B cell (primary cell): ENCODE measurements at places on chromosomes 7 and 10. TPM values are rescaled to one million over a fixed set of nuclear protein-coding genes. Genes with fewer than 3 reads are reported as not detected.

Gene AFAP1L2
- total RNA-seq, result 3.8 and 4.9 TPM in 2 replicates

Gene NPTX2
- not detected in 2 replicates for total RNA-seq

Gene HMX3
- total RNA-seq, result not detected in 2 replicates

GRCh38 chr10:65123120-65123519 lies 1601.9 kb downstream of the REEP3 start:
- DNase-seq, result no peak

- no peak for DNase-seq
Measured at GRCh38 chr7:30160329-30160728, 25.5 kb downstream of the MTURN start.

DNA sequence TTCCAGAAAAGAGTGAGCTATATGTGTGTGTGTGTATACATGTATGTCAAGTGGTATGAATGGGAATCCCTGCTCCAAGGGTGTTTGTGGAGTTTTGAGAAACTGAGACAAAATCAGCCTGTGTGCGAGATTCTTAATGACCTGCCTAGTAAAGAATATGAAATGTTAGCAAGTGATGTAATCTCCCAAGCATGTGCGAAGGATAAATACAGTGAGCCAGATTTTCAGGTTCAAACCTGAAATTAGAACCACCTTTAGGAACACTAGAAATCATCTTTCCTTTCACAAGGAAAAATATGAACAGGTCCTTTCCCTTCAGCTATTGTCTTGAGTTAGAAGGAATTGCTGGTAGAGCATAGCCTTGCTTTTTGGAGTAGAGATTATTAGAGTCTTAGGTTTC lies 457.6 kb downstream of the LRMDA start:
- DNase-seq, result no peak

GRCh38 chr10:46228563-46229071 lies 58.2 kb upstream of the ANTXRL start:
- peak; percentile 68 for DNase-seq

- peak; percentile 53 for DNase-seq
Measured at GRCh38 chr10:6089334-6090219, 743 bp downstream of the RBM17 start.

- DNase-seq, result no peak
Measured at GRCh38 chr10:61248013-61248412, 205.2 kb downstream of the TMEM26 start.

DNA sequence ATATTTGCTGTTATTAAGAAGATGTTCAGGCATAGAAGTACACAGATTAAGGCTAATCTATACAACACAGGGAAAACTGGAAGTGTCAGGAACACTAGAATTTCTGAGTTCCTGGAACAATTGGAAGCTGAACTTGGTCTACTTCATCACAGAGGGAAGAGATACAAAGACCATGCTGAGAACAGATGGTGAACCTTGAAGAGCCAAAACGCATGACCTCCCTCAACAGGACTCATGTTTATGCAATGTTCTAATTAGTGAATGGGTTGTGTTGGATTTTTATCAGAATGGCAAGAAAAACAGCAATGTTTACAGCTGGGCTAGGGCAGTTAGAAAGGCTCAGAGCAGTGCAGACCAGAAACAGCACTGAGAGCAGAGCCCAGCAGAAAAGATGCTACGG lies 94.9 kb downstream of the SFMBT2 start:
- no peak for DNase-seq

DNA sequence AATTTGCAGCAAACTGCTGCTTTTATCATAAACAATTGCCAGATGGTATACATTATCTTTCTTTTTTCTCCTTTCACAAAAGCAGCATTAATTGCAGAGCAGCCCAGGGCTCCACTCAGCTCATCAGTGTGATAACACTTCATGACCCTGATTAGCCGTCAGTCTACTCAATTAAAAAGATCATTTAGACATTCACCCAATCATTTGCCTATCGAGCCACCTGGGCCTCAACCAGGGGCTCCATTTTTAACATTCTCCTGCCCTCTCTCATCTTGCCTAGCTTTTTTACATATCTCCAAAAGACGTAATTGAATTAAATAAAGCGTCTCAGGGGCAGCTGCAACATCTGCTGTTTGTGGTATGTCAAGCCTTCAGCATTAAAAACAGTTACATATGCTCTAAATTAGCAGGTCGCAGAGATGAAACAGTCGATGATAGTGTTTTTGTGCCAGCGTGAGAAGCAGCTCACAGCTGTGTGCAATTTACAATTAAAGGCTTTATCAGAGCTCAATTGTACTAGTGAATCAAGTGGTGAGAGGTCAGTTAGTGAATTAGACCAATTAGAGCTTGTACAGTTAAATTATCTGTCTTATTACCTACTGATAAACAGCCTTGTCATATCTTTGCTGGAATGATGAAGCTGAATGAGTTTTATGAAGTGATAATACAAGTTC lies 522.5 kb downstream of the ETV1 start:
- no peak for DNase-seq

DNA sequence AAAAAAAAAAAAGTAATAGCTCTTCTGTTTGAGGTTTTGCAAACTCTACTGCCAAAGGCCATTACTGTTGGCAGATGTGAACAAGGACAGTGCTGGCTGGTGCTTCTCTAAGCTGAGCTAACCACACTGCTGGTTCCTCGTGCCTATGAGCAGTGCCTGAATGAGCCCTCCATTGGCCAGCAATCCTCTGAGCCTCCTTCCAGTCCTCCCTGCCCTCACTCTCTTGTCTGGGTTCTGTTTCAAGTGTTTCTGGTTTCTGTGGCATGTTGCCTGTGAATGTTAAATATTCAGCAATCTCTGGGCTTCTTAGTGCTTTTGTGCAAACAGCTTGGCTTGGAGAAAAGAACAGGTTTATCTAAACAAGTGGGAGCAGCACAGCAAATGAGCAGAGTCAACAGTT lies 161.3 kb upstream of the AUTS2 start:
- DNase-seq, result no peak
